Kidney epithelial cell (primary cell): ENCODE measurements at places on chromosomes 6 and 20.
A peak's percentile ranks its signal among the peaks of the same experiment; 100 is the strongest.

DNA sequence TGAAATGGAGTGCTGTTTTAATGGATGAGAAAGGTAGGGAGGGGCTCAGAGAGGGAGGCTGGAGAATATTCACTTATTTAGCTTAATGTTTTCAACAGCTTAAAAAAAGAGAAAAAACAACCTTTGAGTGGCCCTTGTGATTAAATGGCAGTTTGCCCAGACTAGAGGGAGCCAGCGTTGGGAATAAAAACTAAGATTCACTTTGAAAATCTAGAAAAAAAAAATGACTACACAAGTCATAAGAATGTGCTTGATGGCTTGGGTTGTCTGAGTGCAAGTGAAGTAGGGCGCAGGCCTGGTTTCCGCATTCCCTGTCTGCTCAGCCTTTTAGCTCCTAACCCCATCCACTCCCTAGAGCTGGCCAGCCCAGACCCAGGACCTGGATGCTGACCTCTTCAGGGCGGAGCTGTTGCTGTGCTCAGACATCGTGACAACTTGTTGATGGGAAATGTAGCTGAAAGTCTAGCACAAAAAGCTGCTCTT lies 28.9 kb downstream of the UTRN start:
- DNase-seq, result no peak

DNA sequence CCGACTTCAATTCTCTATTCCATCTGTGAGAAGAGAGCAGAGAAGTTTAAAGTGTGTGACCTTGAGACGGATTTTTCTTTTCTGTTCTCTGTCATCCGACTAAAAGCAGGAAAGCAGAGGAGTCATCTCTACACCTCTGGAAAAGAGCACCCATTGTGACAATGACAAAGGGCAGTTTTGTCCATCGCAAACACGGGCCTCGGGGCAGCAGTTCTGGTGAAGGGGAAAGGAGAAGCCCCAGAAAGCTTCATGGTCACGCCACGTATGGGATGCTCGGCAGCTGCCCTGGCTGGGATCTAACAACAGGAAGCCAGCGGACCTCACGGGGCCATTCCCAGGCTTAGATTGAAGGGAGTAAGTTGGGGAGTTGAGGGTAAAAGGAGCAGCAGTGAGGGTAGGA lies 52.0 kb upstream of the HBS1L start:
- DNase-seq, result no peak

- DNase-seq, result no peak
Measured at GRCh38 chr20:1720226-1720625, 62.6 kb upstream of the SIRPG start.

DNA sequence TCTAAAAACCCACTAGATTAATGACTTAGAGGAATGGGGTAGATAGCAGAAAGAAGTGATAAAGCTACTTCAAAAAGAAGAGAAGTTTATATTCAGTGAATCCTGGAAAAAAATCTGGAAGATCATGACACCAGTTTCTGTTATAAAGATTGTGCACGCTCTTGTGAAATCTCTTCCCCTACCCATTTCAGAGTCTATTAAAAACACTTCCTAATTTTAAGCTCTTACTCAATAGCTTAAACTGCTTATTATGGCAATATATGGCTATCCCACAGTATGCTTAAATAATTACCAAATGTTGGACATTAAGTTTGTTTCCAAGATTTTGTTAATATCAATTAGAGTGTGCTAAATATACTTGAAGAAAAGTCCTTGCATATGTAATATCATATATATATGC lies 585.3 kb upstream of the MAN1A1 start:
- DNase-seq, result no peak

DNA sequence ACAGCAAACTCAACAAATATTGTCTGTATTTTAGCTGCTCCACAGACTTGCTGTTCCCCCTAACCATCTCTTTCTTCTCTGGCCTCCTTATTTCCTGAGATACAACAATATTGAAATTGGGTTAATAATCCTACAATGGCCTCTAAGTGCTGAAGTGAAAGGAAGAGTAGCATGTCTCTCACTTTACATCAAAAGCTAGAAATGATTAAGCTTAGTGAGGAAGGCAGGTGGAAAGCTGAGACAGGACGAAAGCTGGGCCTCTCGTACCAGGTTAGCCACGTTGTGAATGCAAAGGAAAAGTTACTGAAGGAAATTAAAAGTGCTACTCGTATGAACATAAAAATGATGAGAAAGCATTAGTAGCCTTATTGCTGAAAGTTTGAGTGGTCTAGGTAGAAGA lies 63.8 kb downstream of the ELOVL5 start:
- no peak for DNase-seq

DNA sequence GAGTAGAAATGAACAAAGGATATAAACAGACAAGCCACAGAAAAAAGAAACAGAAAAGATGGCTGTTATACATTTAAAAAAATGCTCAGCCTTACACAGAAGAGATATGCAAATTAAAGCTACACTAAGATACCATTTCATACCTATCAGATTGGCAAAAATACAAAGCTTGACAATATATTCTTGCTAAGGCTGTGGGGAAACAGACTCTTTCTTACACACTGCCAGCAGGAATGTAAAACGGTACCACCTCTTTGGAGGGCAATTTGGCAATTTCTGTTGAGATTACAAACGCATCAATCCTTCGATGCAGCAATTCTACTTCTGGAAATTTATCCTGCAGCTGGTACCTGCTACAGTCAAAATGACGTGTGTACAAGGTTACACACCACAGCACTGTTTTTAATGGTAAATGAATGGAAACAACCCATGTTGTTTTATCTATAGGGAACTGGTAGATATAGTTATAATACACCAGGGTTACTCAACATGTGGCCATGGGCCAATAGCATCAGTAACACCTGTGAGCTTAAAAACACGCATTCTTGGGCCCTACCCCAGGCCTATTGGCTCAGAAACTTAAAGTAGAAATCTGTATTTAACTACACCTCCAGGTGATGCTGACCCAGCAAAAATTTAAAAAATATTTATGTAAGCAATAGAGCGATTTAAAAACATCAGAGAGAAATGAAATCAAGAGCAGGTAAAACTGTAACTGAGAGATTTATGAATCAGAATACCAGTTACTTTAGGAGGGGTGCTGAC lies 53.3 kb downstream of the TRAM2 start:
- no peak for DNase-seq

- no peak for DNase-seq
Measured at GRCh38 chr6:24432611-24433010, 29.9 kb downstream of the MRS2 start.

GRCh38 chr20:6636209-6637159 lies 131.0 kb upstream of the BMP2 start:
- peak; percentile 31 for DNase-seq

GRCh38 chr20:5067877-5068645 lies 51.7 kb downstream of the PCNA start:
- DNase-seq, result no peak

DNA sequence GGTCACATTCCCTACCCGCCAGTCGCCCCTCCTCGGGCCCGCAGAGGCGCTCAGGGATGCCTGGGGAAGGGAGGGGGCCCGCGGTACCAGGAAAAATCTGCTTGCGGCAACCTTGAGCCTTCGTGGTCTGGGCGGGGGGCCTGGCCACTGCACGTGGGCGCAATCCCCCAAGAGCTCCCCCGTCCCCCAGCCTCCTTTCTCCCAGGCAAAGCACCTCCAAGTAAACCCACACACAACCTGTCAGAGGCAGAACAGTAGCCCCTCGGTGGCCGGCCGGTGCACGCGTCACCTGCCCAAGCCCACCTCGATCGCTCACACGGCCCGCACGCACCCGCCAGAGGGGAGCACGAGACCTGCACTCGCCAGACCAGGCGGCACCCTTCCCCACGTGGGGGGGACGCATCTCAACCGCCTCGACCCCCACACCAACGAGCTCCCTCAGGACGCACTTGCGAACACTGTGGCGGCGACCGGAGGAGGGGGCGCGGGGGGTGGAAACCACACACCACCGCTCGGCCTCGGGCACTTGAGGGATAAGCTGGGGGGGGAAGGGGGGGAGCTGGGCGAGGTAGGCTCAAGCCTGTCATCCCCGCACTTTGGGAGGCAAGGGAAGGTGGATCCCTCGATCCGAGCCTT lies 1955.7 kb upstream of the DEFB115 start:
- no peak for DNase-seq

DNA sequence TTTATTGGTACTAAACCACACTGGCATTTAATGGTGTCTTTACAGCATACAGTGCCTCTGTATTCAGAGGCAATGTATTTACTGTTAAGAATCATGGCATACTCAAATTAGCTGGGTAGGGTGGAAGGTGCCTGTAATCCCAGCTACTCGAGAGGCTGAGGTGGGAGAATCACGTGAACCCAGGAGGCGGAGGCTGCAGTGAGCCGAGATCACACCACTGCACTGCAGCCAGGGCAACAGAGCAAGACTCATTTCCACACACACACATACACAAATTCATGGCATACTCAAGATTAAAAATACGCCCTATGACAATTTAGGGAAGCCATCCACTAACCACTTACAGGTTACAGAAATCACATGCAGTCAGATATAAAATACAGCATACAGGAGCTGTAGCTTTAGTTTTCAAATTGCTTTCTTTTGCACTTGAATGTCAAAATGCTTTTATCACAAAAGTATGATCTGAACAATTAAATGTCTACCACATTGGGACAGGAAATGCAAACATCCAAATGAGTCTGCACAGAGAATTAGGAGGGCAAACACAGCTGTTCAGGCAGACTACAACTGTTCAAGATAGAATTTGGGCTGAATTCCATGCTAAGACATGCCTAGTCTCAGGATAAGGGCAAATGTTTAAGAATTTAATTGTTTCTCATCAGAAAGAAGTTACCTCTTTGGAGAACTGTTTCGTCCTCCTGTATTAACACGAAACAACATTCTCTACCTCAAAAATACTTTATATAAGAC lies 36.4 kb downstream of the CSNK2A1 start:
- no peak for DNase-seq

GRCh38 chr6:4727671-4728435 lies 48.4 kb upstream of the CDYL start:
- no peak for DNase-seq

GRCh38 chr6:44867571-44868334 lies 460.4 kb upstream of the RUNX2 start:
- DNase-seq, result no peak

- DNase-seq, result no peak
Measured at GRCh38 chr20:39632176-39632575, 670.0 kb downstream of the DHX35 start.

DNA sequence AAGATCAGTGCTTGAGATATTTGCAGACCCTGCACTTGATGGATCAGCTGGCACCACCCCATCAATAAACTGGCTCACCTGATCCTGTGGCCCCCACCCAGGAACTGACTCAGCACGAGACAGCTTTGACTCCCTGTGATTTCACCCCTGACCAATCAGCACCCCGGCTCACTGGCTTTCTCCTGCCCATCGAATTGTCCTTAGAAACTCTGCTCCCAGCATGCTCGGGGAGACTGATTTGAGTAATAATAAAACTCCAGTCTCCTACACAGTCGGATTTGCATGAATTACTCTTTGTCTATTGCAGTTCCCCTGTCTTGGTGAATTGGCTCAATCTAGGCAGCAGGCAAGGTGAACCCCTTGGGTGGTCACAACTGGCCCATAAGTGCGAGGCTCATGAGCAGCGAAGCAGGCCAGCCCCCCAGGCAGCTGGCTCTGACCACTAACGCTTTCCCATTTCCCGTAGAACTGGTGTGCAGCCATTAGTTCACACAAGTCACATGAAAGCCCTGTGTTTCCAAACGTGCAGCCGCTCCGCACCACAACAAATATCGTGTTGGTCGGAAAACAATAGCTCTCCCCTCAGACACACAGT lies 79.6 kb downstream of the RSPH3 start:
- DNase-seq, result no peak

DNA sequence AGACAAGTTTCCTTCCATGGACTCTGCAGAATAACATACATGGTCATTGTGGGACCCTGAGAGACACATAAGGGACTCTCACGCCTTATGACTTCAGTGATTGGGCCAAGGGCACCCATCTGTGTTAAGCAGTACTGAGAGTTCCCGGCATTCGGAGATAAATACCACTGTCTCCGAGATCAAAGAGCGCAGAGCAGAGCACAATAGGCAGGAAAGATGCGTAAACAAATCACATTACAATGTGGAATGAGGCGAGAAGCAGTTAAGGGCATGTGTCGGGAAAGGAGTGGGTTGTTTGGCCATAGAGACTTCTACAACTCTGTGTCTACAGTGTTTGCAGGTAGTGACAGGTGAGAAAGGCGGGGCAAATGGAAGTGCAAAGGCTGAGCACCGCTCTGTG lies 57.6 kb downstream of the NRSN1 start:
- DNase-seq, result no peak

DNA sequence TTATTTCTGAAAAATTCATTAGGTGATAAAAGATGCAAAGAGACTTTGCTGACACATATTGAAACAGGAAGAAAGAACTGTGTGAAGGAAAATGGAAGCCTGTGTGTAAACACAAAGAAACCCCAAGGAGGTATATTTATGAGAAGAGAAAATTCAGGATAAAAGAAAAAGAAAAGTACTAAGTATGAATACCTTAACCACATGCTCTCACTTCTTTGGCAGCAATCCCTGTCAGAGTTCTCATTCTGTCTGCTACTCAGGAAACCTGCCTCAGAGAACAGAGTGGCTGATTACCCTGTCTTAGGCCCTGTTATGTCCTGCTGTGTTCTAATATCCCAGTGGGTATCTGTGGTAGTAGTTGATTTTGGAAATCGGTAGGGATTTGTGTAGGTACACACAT lies 457.9 kb downstream of the TBC1D32 start:
- DNase-seq, result no peak

GRCh38 chr6:161141173-161141572 lies 132.7 kb downstream of the AGPAT4 start:
- no peak for DNase-seq

- no peak for DNase-seq
Measured at GRCh38 chr20:53302695-53303412, 290.8 kb downstream of the ZNF217 start.

GRCh38 chr6:130632277-130632676 lies 194.9 kb upstream of the SMLR1 start:
- DNase-seq, result no peak

- no peak for DNase-seq
Measured at GRCh38 chr6:64874776-64875175, 832.2 kb downstream of the EYS start.

GRCh38 chr20:22106308-22106938 lies 401.0 kb downstream of the PAX1 start:
- no peak for DNase-seq

DNA sequence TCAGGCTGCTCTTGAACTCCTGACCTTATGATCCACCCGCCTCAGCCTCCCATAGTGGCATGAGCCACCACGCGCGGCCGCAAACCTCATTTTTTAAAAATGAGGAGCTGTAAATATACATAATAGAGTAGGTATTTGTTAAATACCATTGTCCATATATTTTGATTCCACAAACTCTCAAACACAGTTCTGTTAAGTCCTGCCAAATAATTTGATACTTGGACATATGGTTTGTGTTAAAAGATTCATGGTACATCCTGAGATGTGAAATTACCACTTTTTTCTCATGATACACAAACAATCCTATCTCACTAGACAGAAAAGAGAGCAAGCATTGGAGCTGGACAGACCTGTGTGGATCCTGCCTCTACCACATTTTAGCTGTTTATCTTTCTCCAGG lies 334.1 kb upstream of the KCNQ5 start:
- no peak for DNase-seq

GRCh38 chr20:60869625-60870024 lies 382.4 kb upstream of the CDH4 start:
- no peak for DNase-seq
